Upper lobe of left lung (tissue), 6 donors: ENCODE measurements at places on chromosomes 3 and 15. TPM values are rescaled to one million over a fixed set of nuclear protein-coding genes. Genes with fewer than 3 reads are reported as not detected.

- no peak overlapping the region for H3K27ac ChIP-seq
- H3K27me3 ChIP-seq: no peaks in the 10 kb centered on the region
- H3K4me1 ChIP-seq: peaks cover 13% of the 10 kb centered on the region
- H3K4me3 ChIP-seq: no peak overlapping the region
- no peaks in the 10 kb centered on the region for H3K36me3 ChIP-seq
These were observed 89.2 kb upstream of the MITF start for GRCh38 chr3:69650066-69650419.

- DNase-seq: no peak
- H3K4me1 ChIP-seq: peaks cover 40% of the 10 kb centered on the region
- H3K4me3 ChIP-seq: no peak overlapping the region
- peak overlapping the region; percentile 51 for H3K27ac ChIP-seq
- H3K36me3 ChIP-seq: no peaks in the 10 kb centered on the region
These were observed 6.0 kb downstream of the TIPARP start for GRCh38 chr3:156680243-156680914.

GRCh38 chr3:19384868-19385267 is 236.6 kb downstream of the KCNH8 start:
- no peak for DNase-seq
- H3K27me3 ChIP-seq: no peaks in the 10 kb centered on the region
- no peaks in the 10 kb centered on the region for H3K36me3 ChIP-seq
- no peak overlapping the region for H3K4me3 ChIP-seq

DNA sequence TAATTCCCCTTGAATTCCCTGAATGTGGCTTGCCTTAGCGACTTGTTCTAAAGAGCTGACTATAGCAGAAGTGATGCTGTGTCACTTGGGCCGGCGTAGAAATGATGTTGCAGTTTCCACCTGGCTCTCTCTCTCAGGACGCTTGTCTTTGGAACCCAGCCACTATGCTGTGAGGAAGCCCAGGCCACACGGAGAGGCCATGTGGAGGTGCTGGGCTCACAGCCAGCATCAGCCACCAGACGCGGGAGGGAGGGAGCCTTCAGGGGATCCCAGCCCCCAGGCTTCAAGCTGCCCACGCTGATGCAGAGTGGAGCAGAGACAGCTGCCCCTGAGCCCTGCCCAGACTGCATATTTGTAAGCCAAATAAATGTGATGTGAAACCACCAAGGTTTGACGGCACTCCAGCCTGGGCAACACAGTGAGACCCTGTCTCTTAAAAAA is 18.6 kb downstream of the RNU5B-1 start:
- no peaks in the 10 kb centered on the region for H3K36me3 ChIP-seq
- no peak overlapping the region for H3K27ac ChIP-seq
- peaks cover 4% of the 10 kb centered on the region for H3K4me1 ChIP-seq
- no peaks in the 10 kb centered on the region for H3K27me3 ChIP-seq
- no peak for DNase-seq
- H3K4me3 ChIP-seq: no peak overlapping the region

CD200 gene
- 2.4 TPM for total RNA-seq

ANO10 gene
- 19.4 TPM for total RNA-seq

UBA7 gene
- 197 TPM for total RNA-seq
